NCI-H2171 treated with DMSO at 0.1 percent for 48 hours (cell line): ENCODE measurements at places on chromosomes 12 and 14.

GRCh38 chr12:94305130-94305957, 154.3 kb downstream of the CEP83 start:
- no peak for DNase-seq

- DNase-seq = no peak
Observed at GRCh38 chr12:69932676-69933552, 107.9 kb downstream of the MYRFL start.

- peak; percentile 6 for DNase-seq
Observed at GRCh38 chr12:5003025-5003666, 40.5 kb upstream of the KCNA5 start.

GRCh38 chr12:45075587-45076282, 24.8 kb upstream of the DBX2 start:
- DNase-seq = no peak

GRCh38 chr14:61661471-61662400, 33.6 kb upstream of the HIF1A start:
- DNase-seq = no peak

DNA sequence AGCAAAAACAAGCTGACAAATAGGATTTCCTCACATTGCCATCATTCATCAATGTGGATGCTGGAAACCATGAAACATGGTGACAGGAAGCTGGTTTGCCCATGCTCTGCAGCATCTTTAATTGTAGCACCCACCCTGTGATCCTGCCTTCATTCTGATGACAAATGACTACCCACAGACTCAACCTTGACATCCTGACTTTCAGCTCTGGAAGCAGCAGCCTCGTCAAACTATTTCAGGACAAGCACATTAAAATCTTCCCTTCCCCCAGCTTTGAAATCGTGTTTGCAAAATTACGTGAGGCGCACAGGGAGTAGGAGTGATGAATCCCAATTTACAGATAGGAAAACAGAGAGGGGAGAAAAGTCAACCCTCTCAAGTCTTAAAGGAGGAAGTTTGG, 285.5 kb downstream of the GLT1D1 start:
- no peak for DNase-seq

DNA sequence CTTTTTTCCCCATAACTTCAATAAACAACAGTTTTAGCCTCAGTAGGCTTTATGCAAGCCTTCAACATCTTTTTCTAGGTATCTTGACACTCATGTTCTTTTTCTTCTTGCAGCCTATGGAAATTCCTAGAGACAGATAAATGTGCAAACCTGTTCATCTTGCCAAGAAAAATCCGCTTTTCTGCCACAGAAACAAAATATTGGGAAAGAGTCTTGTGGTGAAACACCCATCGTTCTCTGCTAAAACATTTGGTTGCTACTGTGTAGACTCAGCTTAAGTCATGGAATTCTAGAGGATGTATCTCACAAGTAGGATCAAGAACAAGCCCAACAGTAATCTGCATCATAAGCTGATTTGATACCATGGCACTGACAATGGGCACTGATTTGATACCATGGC, 295.9 kb downstream of the ZFP36L1 start:
- no peak for DNase-seq

DNA sequence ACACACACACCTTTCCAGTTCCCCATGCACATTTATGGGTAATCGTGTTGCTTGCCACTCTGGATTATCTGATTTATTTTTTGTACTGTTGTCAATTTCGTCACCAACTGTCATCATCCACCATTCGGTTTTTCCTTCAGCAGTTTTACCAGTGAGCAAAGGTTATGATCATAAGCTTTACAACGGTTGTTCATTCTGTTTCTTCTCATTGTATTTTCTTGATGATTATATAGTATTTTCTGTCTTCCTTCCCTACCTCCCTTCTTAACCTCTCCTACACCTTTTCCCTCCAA, 680 bp downstream of the NECAP1 start:
- DNase-seq = no peak

- no peak for DNase-seq
Observed at GRCh38 chr12:44842669-44843068, 33.4 kb downstream of the NELL2 start.

GRCh38 chr14:68771631-68772030, 21.2 kb downstream of the ZFP36L1 start:
- DNase-seq = no peak

GRCh38 chr14:85273099-85273677, 256.8 kb upstream of the FLRT2 start:
- DNase-seq = no peak

DNA sequence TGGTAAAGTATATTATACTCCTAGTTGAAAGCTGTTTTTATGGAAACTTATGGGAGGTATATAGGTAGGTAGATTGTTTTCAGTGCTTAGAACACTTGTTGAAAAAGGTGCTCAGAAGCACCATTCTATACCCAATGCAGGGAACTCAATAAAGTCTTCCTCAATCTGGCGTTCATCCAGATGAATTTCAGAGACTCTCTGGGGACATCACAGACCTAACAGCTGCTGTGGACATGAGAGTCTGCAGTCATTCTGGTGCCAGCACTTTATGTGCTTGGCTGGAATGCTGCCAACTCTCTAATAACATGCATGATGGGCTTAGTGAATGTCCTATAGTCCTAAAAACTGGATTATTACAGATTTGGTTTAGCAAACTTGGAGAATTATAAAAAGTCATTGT, 115.9 kb downstream of the NTN4 start:
- peak; percentile 97 for DNase-seq

DNA sequence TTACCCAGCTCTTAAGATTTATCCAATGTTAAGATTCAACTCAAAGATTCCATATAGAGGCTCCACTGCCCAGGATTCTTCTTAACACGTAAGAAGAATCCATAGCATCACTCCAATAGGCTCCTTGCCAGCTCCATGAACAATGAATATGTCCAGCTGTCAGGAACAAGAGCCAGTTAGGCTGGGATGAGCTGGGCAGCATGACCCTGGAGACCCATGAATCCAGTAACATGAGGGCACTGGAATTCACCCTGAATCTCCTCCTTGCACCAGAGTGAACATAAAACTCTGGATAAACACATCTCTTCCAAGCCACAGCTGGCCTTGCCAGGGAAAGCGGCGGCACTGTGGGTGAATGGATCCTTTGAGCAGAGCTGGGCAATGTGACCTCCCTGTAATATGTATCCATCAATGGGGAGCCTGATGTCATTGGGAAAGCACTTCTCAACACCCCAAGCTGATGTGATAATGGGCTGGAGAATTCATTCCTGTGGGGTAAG, 24.4 kb upstream of the TC2N start:
- DNase-seq = no peak

- DNase-seq = no peak
Observed at GRCh38 chr12:68953536-68953935, 20.6 kb upstream of the CPM start.

DNA sequence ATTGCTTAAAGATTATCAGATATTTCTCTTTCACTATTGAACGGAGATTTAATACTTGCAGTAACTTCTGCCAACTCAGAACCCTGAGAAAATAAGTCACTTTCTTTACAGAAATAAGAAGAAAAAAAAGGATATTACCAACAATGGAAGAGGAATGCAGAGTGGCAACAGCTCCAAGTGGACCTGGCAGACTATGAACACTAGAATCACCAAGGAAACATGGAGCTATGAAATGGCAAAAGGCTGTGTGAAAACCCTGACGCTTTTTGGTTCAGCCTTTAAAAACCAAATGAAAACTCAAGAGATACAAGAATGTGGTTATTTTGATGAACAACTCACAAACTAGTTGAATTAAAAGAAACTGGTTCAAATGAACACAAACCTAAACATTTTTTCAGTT, 17.7 kb downstream of the DTD2 start:
- DNase-seq = no peak

GRCh38 chr12:1564067-1564466, 30.3 kb downstream of the FBXL14 start:
- DNase-seq = no peak

DNA sequence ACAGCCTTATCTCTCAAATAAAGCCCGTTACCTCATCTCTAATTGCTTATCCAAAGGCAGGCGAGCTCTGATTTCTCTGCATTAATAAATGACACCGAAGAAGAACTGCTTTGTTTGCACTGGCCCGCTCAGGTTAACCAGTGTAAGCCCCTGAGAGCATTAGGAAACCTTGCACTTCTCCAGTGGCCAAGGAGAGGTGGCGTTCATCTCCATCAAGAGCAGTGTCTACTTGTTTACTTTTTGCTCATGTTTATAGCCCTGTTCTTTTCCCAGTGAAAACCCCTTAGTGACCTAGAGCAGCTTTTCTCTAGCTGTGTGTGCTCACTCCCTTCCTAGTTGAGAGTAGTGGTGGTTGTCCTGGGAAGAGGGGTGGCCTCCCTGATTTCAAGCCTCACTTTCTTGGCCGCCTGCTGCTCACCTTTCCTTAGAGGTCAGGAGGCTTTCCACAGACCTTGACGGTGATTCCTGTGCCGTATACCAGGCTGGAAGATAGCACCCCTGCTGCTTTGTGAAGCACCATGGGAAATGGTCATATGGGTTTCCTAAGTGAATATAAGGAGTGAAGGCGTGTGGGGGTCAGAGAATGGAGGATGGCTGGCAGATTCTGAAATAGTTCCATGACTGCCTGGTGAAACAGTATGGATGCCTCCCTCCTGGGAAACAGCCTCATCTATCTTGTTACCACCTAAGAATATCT, 16.6 kb downstream of the FBXW8 start:
- DNase-seq = no peak

GRCh38 chr12:6912164-6912935, 2.0 kb upstream of the ENO2 start:
- DNase-seq = no peak

GRCh38 chr14:105358140-105358846, 40.0 kb upstream of the TEX22 start:
- DNase-seq = no peak

- no peak for DNase-seq
Observed at GRCh38 chr14:45222485-45223262, 30.3 kb downstream of the MIS18BP1 start.

DNA sequence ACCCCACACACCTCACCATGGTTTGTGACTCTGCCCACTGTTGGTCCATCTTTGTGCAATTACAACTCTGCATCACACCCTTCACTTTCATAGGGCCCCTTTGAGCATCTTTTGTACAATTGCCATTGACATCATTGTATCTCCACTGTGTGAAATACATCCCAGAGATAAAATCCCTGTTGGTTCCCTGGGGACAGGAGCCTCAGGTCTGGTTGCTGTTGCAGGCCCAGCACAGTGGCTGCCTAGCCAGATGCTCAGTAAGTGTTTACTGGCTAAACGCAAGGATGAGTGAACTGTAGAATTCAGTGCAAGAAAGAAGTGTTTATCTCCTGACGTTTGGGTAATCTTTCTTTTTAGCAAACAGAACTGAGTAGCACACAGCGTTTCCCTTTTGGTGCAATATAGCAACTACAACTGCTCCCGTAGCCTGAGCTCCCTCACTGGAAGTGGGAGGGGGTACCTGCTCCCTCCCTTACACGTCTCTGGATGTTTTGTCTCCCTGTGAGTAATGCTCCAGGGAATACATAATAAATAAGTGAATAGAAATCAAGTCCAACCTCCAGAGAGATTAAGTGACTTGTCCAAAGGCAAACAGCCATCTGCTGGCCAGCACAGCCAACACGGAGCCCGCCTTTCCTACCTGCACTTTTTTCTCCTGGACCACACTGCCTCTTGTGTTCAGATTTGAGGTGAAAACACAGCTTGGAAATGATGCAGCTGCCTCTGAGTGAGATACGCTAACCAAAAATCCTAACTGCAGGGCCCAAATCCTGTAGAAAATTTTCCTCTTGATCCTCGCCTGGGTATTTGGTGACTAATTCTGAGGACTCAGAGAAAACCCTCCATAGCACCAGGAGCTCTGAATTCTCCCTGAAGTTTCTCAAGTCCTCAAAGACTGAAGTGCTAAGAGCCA, 27.4 kb downstream of the GALNT16 start:
- peak; percentile 94 for DNase-seq

GRCh38 chr12:92158796-92159439, 13.3 kb upstream of the BTG1 start:
- no peak for DNase-seq

- DNase-seq = no peak
Observed at GRCh38 chr12:108324351-108325017, 14.6 kb downstream of the CMKLR1 start.

DNA sequence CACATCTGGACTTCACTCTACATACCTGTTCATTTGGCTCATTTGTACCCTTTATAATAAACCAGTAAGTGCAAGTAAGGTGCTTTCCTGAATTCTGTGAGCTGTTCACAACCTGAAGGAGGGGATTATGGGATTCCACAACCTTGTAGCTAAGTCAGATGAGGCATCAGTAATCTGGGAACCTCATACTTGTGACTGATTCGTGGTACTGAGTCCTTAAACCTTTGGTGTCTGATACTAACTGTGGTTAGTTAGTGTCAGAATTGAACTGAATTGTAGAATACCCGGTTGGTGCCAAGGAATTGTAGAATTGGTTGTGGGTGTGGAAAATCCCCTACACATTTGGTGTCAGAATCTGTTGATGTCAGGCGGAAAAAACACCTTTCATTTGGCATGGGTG, 83.4 kb downstream of the TMX1 start:
- DNase-seq = no peak

DNA sequence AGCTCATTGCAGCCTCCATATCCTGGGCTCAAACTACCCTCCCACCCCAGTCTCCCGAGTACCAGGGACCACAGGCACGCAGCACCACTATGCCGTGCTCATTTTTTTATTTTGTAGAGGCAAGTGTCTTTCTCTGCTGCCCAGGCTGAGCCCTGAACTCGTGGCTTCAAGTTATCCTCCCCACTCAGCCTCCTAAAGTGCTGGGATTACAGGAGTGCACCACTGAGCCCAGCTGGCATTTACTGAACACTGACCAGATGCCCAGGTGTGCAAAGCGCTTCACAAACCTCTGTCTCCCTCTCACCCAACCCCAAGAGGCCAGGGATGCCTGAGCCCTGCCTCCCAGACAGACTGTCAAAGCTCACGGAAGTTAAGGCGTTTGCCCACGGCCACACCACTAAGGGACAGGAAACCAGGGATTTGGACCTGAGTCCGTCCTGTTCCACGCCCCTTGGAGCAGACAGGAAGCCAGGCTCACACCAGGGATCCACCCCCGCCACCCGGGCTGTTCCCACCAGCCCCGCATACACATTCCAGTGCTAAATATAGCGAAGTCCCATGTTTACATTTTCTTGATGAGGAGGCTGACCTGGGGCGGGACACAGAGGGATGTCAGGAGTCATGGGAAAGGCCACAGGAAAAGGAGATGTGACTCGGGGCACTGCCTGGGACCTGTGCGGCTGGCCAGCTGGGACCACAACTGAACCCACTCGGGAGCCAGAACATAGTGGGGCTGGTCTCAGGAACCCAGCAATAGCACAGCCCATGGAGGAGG, 51.2 kb downstream of the TESC start:
- DNase-seq = no peak

DNA sequence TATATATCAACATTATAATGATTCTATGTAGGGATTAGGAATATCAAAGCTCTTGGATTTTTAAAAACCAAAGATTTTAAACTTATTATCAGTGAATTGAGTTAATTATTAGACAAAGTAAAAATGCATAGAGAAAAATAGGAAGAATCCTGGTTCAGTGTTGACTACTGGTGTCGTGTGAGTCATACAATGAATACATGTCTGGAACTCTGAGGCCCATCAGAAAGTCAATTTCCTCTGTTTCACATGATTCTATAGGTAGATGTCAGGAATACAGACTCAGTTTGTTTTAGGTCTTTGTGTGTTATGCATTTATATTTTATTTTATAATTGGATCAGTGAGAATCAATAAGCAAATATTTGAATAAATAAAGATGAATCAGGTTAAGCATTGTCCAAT, 84.5 kb upstream of the RTL1 start:
- DNase-seq = no peak

GRCh38 chr12:75842090-75842489, 189.5 kb downstream of the PHLDA1 start:
- peak; percentile 83 for DNase-seq
